ENCODE measurements at places on chromosomes 4 and X.

DNA sequence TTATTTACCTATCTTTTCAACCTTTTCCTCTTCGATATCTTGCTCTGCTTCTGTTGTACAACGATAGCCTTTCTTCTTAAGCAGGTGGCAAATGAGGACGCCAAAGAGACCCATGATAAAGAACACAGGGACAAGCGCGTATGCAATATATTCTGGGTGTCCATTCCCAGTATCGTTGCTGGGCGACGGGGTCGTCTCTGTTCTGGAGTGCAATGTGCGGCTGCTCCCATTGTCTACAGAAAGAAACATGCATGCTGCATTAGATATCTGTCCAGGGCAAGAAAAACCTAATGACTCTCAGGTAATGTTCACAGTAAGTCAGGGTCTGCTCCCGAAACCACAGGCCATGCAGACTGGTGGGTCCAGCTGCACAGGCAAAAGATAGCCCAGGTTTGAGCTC is 36.9 kb downstream of the RELL1 start:
- DNase-seq = no peak

DNA sequence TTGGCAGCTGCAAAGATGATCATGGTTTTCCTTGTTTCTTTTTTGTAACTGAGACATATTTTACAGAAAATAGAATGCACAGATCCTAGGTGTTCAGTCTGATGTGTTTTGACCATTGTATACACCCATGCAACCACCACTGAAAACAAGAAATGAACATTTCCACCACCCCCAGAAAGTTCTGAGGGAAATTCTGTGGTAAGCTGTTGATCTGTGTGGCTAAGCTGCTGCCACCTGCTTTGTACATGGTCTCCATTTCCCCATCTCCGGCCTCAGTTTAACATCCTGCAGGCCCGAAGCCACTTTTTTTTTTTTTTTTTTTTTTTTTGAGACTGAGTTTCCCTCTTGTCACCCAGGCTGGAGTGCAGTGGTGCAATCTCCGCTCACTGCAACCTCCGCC is 65.3 kb downstream of the NYX start:
- DNase-seq = peak; percentile 77

DNA sequence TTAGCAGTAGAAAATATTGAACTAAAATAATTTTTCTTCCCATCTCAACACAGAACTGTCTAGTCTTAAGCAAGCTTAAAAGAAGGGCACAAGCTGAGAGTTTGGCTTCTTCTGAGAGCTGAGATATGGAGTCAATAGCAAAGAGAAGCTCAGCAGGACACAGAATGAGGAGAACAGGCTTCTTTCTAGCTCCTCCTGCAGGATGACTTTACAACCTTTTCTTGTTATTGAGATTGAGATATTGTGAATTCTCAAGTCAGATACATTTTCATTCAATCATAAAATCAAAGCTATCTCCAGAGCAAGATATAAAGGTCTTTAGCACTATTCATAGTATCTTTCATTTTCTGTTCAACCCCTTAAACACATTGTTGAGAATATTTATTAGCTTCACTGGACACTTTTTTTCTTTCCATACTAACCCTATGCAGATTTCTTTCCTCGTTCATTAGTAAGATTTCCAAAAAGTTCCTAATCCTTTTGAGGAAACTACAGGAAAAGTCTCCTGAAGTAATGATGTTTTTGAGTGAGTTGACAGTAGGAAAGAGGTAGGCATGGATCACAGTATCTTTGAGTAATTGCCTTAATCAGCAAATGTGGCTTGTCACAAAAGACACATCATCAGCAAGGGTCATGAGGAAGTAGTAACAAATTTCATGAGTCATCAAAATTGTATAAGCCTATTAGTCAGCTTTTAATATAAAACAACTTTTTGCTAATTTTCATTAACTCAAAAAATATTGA is 17.8 kb upstream of the CXCL3 start:
- DNase-seq = no peak

GRCh38 chr4:141654098-141654497 is 17.7 kb downstream of the IL15 start:
- DNase-seq = no peak

DNA sequence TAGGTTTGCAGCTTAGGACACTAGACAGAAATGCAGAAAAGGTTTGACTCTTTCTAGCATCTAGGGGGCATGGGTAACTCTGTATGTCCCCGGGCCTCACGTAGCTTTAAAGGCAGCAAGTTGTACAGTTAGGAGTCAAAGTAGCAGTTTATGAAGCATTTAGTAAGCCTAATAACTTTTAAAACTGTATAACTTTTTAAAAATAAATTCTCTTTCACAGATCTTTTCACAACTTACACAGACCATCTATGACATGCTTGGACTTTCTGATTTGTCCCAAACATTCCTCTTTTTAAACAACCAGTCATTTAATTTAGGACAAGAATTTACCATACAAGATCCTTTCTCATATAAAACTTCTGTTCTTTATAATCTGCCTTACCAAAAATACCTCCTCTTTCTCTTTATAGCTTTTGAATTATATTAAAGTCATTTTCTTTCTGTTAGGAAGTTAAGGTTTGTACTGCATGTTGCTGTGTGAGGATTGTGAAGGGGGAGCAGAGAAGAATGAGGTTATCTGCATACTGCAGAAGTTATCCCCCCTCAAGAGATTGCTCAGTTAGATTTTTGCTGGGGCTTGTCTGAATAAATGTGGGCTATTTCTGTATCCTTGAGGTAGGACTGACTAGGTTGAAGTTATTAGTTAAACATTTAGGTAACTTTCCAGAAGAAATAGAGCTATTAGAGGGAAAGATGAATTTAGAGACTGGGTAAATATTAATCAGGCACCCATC is 94.3 kb downstream of the CPE start:
- DNase-seq = peak; percentile 23

- no peak for DNase-seq
Measured at GRCh38 chrX:21996872-21997455, 35.2 kb upstream of the PHEX start.
